ENCODE measurements at places on chromosomes 4 and X.

DNA sequence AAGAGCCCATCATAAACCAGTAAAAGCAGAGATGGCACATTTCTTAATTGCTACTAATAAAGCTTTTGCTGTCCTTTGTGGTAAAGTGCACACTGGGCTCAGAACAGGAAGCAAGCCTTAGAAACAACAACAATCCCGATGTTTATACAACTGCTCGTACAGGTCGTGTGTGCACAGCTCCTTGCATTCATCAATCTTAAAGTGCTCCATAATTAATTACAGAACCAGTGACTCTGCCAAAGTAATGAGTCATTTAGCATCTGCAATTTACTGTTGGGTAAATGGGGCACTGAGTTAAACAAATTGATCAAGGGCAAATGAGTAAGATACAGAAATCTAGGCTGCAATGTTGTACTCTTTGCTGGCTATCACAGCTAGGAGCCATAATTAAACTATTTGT lies 61.3 kb upstream of the TXK start:
- DNase-seq: peak; percentile 16

GRCh38 chr4:146333187-146333894 lies 119.0 kb downstream of the REELD1 start:
- DNase-seq: peak; percentile 47

DNA sequence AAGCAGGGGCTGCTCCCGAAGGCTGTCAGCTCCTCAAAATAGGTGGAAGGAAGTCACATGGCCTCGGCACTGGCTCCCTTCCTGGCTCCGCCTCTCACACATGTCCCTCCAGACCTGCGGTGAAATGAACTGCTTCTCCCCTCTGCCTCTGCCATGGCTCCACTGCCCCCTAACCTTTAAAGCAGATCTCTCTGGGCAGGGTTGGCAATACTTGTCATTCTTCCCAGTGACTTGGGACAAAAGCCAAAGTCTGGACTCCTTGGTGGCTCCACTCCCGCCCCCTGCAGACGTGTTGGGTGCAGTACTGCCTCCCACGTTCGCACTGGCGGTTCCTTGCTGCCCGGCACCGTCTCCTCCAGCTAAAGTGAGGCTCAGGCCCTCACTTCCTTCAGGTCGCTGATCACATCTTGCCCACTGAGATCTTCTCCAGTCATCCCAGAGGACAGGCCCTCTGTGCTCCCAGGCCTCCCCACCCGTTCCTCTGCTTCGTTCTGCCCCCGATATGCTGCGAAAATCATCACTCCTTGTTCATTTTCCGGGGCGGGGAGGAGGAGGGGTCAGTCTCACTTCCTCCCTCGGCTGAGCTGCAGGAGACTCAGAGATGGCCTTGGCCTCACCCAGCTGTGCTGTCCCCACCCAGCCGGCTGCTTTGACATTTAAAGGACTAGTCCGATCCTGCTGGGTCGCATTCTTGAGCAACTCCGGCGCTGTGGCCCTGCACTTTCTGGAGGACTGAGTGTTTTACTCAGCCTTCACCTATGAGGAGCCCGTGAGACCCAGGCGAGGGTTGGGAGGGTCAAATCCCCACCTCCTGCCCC lies 97.4 kb downstream of the PHKA2 start:
- DNase-seq: no peak

GRCh38 chr4:133129237-133129636 lies 19.9 kb upstream of the PCDH10 start:
- no peak for DNase-seq

- no peak for DNase-seq
These were observed 110.3 kb downstream of the UCHL1 start for GRCh38 chr4:41366911-41367517.

DNA sequence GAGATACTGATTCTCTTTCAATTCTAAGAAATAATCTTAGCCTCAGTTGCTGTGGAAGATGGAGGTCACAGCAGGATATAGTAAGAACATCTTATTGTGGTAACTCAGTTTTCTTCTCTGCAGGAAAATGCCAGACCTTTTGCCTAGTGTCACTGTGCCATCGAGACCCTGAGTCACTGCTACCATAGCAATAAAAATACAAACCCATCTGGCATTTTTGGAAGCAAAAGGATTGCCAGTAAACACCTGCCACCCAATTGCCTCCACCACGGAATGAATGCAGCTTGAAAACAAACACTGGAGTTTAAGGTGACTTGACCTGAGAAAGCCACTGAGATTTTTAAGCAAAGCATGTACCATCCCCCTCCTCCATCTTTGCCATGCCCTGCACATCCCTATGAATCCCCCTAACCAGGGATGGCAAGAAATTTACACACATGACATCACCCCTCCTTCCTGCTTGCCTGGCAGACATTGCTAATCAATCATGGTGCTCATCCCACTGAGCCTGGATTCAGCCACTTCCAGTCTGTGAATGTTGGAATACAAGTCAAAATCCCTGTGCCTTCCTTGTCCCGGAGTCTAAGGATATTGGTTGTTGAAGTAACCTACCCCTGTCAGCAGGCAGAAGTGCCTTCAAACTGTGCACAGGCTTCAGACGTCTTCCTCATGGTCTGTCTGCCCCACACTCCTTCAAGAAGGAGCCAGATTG lies 59.6 kb upstream of the MAMLD1 start:
- DNase-seq: no peak

DNA sequence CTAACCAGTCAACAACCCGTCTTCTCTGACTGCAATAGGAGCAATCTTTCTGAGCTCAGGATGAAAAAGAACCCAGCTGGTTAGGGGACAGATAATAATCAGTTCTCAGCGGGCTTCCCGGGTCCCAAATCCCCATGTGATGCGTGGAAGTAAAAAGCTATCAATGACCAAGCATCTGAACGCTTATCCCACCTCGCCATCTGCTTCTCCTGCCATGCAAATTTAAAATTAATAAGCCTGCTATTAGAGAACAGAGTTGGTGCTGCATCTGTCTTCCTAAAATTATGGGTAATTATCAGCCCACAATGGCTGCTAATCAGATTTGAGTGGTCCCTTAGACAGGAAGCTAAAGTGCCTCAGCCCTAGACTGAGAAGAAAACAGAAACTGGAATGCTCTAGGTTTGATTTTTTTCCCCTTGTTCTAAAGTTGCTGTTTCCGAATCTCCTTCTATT lies 37.5 kb downstream of the AFAP1 start:
- DNase-seq: no peak

GRCh38 chr4:141543176-141543575 lies 93.2 kb upstream of the IL15 start:
- no peak for DNase-seq

DNA sequence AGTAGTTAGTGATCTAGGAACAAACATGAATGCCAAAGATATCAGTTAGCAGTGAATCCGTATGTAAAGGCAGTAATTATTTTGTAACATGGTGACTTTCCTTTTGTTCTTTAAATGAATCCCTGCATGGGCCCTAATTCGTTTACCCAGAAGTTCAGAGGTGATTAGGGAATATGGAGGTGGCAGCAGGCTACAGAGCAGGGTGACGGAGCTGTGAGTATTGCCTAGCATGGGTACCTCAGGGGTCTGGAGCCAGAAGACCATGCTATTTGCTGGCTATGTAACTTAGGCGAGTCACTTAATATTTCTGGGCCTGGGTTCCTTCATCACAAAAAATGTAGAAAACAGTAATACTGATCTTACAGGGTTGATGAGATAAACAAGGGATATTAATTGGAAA lies 184.9 kb downstream of the ENOX2 start:
- DNase-seq: no peak

DNA sequence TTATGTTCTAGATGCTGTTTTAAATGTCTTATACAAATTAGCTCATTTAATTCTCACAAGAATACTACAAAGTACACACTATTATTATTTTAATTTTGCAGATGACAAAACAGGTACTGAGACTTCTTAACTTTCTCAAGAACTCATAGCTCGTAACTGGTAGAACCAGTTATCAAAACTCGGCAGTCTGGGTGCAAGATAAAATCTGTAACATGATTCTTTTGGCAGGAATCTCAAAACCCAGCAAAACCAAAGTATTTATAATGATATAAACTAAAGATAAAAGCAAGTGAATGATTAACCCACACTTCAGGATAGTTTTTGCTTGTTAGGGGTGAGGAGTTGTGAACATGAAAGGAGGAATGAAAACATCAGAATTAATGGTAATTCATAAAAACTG lies 27.6 kb downstream of the CLNK start:
- no peak for DNase-seq

DNA sequence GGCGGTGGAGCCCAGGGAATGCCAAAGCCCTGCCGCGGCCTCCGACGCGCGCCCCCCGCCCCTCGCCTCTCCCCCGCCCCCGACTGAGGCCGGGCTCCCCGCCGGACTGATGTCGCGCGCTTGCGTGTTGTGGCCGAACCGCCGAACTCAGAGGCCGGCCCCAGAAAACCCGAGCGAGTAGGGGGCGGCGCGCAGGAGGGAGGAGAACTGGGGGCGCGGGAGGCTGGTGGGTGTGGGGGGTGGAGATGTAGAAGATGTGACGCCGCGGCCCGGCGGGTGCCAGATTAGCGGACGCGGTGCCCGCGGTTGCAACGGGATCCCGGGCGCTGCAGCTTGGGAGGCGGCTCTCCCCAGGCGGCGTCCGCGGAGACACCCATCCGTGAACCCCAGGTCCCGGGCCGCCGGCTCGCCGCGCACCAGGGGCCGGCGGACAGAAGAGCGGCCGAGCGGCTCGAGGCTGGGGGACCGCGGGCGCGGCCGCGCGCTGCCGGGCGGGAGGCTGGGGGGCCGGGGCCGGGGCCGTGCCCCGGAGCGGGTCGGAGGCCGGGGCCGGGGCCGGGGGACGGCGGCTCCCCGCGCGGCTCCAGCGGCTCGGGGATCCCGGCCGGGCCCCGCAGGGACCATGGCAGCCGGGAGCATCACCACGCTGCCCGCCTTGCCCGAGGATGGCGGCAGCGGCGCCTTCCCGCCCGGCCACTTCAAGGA lies at the start of gene FGF2:
TSS of gene FGF2 (plus strand) at position 279 of the 705 bp plus-strand sequence. CDS start at position 623, 344 bp downstream.
- peak; percentile 69 for DNase-seq

DNA sequence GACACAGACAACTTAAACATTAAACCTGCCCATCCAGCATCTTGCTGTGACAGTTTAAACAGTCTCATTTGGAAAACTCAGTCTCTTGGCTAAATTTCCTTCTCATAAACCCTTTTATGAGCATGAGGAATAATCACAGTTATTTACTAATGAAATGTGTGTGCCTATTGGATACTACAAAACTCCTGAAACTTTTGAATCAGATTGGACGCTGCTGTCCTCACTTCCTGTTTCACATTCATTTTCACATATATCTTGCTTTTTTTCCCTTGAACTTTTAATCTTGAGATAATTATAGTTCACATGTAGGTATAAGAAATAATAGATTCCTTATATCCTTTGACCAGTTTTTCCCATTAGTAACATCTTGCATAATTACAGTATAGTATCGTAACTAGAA lies 111.7 kb downstream of the CDKL5 start:
- DNase-seq: no peak

- no peak for DNase-seq
These were observed 321.3 kb downstream of the TMA16 start for GRCh38 chr4:163815776-163816175.

DNA sequence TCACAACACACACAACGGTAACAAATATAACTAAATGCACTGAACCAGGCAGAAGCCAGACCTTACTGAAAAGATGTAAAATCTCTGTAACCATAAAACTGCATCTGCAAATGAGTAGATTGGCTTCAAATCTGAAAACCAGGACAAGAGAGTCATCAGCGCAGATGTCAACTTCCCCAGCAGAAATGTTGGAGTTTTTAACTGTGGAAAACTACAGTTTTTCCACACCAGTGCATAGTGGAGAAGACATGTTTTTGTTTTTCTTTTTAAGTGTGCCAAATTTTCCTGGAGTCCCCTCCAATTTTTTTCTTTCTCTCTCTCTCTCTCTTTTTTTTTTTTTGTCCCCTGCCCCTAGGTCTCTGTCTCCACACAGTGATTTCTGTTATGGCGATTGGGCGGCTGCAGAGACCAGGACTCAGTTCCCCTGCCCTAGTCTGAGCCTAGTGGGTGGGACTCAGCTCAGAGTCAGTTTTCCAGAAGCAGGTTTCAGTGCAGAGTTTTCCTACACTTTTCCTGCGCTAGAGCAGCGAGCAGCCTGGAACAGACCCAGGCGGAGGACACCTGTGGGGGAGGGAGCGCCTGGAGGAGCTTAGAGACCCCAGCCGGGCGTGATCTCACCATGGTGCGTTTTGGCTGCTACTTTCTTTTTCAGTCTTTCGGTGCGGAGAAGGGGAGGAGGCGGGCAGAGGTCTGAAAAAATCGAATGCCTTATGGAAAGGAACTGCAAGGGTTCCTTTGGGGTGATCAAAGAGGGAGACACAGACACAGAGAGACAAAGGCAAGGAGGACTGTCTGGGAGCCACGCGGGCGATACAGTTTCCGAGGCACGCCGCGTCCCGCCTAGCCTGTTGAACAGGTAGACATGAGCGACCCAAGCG lies at the start of gene GUCY1A1:
TSS of gene GUCY1A1 (plus strand) at position 505 of the 878 bp plus-strand sequence. CDS start 30,020 bp downstream, outside the sequence.
- DNase-seq: no peak

- DNase-seq: no peak
These were observed 66.3 kb downstream of the DHRSX start for GRCh38 chrX:2434270-2435163.

GRCh38 chrX:49039598-49040375 lies 3.4 kb downstream of the TFE3 start:
- DNase-seq: peak; percentile 87

GRCh38 chr4:177547985-177548384 lies 105.7 kb upstream of the AGA start:
- DNase-seq: no peak

DNA sequence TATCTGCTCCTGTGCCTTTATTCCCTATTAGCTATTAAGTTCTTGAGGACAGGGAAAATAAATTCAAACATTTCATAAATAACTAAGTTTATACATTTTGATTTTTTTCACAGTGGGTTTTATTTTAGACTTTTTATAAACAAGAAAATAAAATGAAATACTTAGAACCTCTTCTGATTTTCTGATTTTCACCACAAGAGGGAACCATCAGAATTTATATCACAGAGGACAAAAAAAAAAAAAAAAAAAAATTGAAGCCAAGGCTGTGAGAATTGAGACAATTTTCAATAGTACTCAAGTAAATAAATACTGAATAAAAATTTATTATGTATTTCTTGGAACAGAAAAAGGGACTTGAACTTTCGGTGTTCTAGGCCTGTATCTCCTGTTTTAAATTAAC lies 288.1 kb downstream of the SH3BGRL start:
- DNase-seq: no peak

- no peak for DNase-seq
These were observed 68.7 kb upstream of the TEX13D start for GRCh38 chrX:124263743-124264142.

DNA sequence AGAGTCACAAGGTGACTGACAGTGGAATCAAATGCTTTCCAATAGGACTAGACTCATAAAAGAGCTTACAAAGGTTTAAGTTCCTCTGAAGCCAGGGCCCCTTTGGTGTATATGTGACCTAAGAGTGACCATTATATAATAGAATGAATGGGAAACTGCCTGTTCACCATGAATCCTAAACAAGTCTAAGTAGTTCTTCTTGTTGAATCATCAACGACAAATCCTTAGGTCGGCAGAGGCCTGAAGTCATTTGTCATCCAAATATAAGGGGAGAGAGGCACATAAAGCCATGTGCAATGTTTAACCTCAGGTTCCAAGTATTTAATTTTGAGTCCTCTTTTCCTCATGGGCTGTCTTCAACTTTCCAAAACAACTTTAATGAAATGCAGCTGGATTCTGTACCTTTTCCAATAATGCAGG lies 122.4 kb downstream of the RASL11B start:
- no peak for DNase-seq

All from AG09319 (cell line).